ENCODE measurements at places on chromosomes 1 and 21.
A peak's percentile ranks its signal among the peaks of the same experiment; 100 is the strongest.

DNA sequence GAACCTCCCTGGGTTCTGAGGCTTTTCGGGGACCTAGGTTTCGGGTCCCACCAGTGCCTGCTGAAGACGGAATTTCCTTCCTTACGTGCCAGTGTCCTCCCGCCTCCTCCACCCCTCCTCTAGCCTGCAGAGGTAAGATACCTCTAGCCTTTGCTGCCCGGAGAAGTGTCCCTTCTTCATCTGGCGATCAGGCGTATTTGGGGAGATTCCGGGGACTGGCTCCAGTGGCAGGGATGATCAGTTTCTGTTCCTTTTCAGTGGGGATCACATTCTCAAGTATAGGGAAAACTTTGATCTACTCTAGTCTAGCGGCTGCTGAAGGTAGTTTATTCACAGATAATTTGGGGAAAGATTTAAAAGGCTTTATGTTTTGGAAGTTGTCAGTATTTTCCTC lies 674 bp downstream of the CEP350 start:
- no peak for DNase-seq

- DNase-seq: no peak
Measured at GRCh38 chr1:71448444-71448843, 367.6 kb upstream of the ZRANB2 start.

DNA sequence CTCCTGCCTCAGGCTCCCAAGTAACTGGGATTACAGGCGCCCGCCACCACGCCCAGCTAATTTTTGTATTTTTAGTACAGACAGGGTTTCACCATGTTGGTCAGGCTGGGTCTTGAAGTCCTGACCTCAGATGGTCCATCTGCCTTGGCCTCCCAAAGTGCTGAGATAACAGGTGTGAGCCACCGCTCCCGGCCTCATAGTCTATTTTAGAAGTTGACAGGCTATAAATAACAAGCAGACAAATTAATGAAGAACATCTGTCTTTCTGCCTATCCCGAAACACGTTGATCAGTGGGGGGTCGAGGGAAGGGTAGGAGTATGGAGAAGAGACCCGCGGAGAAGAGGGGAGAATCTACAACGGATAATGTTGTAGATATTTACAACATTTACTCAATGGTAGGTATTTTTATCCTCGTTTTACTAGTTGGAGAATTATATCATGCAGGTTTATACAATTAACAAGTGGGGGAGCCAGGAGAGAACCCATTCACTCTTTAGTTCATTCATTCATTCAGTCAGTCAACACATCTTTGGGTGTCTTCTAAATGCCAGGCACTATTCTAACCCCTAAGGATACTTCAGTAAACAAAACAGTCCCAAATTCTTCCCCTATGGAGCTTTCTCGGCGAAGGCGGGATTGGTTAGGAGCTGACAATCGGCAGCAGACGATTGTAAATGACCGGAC lies 497 bp upstream of the IFNAR2 start:
- DNase-seq: no peak

DNA sequence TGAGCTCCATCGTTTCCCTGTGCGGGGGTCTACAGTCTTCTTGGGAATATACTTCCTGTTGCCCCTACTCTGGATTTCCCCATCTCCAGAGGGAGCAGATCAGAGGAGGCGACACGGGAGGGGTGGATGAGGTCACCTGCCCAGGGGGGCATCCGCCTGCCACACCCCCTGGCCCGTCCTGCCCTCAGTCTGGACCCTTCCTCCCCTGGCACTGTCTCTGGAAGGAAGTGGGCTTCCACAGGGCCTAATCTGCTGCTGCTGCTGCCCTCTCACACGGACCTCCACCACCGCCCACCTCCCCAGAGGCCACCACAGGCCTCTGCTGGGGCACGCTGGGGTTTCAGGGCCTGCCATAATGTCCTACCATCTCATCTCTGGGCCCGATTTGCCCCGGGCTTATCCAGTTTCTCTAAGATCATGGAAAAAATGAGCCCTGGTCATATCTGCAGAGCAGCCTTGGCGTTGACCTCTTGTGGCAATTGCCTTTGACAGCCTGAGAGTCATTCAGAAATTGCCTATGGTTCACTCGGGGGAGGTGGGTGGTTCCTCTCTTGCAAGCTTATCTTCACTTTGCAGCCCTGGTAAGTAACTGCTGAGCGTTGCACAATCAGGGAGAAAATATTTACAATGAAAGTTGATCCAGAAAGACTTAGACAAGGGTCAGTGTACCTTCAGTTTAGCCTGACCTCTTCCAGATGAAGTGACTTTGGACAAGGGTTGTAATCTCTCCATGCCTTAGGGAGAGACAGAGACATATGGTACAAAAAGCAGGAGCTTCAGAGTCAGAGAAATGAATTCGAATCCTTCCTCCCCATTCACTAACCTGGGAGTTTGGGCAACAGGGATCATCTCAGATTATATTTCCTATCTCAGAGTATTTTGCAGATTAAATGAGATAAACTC lies 252.4 kb downstream of the TOMM20 start:
- DNase-seq: peak; percentile 42

DNA sequence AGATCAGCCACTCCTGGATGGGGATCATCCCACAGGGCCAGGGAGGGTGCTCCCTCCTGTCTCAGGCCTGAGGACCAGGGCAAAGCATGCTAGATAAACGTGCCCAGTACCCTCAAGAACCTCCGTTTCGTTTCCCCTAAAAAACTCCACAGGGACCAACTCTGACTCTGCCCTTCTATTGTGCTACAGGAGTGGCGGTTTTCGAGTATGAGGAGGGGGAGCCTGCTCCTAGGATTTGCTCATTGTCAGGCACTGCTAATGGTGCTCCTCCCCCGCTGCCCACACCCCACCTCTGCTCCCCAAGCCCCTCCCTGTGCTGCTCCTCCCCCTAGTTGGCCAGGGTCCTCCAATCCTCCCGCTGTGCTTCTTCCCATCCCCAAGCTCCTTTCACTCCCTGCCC lies 32.0 kb downstream of the PGBD5 start:
- no peak for DNase-seq

DNA sequence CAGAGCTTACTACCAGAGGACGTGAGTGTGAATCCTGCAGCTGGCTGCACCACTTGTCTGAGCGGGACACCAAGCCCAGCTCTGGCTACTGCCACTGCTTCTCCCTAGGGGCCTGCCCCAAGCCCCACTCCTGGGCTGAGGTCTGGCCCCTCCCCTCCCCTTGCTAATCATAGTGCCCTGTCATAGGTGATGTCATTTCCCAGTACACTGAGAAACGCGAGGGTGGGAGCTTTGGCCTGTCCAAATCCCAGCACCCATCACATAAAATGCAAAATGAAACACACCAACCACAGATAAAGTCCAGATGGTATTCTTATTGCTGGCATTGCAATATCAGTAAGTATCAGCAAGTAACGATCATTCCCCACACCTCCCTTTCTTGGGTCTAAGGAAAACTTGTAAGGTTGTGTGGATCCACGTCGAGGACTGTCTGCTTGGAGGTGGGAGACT lies 77.7 kb downstream of the TOMM20 start:
- DNase-seq: peak; percentile 53

- DNase-seq: peak; percentile 70
Measured at GRCh38 chr1:207051191-207051943, at the start of gene YOD1. Gene YOD1 (minus strand): TSS chr1:207051208. CDS start chr1:207051030, 178 bp downstream.

DNA sequence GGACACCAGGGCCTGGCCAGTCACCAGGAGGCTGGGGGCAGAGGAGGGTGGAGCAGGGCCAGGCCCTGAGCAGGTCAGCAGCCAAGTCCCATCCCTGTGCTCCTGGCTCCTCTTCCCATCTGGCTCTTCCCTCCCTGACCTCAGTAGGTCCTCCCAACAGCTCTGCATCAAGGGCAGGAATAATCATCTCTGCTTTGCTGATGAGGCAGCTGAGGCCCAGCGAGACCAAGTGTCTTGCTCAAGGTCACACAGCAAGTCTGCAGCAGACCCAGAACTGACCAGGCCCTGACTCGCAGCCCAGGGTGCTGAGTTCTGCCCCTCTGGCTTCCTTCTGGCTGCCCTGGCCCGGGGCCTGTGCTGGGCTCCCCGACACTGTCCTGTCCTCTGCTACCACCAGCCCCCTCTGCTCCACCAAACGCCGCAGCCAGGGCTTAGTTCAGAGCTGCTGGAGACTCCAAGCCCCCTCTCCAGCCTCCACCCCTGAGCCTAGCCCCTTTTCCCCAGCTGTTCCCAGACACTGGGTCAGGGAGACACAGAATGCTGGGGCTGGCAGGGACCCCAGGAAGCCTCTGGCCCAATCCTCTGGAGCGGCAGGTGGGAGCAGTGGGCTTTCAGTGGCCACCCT lies 224.9 kb downstream of the PTPRU start:
- no peak for DNase-seq
